Amniotic stem cell (primary cell): ENCODE measurements at places on chromosomes 4 and X.

DNA sequence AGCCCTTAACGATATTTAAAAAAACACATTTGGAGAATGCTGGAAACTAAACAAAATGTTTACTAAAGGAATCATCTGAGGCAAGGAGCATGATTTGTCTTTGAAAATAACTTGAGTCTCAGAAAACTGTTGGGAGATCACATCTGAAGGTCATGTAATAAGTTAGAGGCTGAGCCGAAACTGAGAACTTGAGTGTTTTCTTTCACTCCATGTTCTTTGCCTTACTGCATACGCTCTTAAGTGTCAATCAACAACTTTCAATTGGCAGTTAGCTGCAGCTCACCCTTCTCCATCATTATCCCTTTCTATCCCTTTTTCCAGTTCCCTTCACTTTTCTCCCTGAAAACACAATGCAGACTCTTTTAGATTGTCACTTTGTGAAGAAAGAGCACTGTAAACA is 216.2 kb downstream of the ADGRA3 start:
- no peak for DNase-seq

DNA sequence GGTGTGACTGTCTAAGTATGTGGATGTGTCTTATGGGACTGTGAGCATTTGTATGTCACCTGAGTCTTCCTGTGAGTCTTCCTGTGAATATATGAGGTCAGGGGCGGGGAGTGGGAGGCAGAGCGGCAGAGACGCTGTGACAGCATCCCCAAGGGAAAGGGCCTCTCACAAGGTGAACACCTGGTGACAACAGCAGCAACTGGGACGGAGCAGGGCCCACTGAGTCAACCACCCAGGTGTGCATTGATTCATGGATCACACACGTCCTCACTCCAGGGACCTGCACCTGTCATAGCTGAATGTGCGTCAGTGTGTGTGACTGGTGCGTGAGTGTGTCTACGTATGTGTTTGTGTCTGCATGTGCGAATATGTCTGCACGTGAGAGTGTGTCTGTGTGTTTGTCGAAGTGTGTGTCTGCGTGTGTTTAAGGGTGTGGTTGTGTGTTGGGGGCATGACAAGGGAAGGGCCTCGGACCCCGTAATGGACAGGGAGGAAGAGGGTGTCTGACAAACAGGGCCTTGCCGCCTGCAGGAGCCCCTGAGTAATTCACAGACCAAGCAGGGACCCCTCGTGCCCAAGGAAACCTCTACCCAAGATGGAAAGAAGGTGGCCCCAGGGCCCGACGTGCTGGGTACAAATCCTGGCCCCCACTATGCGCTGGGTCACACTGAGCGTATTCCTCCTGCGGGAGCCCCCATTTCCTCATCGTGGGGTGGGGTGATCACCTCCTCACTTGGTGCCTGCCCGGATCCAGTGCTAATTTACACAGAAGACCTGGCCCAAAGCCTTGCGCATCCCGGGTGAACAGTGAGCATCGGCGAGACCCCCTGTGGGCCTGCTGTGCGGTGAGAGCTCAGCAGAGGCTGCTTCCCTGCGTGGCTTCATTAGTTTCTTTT is 76.7 kb downstream of the ABLIM2 start:
- no peak for DNase-seq

DNA sequence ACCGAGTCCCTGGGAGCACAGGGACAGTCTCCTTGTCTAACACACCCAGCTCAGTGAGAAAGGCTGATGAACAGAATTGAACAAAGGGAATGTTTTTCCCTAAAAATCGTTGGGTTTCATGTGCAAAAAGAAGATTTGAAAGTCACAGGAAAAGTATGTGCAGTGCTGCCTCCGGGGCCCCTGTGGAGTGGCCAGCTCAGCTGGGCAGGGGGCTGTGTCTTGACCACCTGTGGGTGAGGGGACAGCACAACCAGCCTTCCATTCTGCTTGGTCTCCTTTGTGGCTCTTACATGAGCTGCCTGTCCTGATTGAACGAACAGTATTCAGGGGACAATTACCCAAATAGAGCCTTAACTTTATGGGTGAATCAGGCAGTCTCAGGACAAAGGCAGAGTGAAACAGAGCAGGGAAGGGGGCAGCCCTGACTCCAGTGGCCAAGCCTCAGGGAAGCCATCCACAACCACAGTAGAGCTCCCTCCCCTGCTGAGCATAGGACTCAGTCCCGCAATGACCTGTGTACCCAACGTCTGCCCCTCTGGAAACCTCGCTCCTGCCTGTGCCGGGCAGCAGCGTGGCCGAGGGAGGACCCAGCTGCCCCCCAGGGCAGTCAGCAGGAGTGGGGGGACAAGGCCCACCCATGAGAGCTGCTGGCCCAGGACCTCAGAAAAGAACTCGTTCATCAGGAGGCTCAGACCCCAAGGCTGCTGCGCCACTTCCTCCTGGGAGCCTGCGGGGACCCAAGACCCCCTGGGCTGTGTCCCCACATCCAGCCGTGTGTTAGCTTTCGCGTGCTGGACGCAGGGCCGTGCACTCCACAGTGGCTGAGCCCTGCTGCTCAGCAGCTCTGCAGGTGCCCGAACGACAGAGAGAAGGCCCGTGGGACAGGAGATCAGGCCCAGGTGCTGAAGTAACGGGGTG is 59.6 kb upstream of the MXD4 start:
- no peak for DNase-seq

DNA sequence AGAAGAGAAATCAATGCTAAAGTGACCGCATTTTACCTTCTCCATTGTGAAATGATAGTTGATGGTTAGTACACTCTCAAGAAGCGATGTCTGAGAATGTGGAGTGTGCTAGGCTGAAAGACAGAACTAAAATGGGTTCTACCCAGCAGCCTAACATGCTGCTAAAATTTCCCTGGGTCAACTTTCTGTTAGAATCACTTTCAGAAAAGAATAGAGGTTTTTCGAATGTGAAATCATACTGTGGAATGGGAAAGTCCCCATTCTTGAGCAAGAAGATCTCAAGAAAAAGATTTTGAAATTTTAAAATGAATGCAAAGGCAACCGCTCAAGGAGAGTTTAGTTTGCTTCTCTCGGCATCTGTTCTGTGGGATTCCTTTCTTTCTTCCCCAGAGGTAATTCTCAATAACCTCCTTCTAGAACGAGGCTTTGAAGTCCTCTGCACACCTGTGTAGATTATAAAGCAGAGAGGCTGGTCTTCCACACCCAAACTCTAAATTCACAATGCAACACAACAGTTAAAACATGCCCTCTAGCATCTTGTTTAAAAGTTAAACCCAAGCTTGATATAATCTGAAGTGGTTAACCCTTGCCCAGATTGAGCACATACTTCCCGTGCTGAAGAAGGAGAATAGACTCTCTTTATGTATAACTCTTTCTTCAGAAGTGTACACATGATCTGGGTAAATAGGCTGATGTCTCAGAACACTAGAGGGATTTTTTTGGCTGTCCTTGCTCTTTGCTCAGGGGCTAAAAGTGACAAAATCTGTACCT is 208.7 kb upstream of the KLF3 start:
- no peak for DNase-seq

GRCh38 chrX:140711894-140712293 is 2.3 kb downstream of the LINC00632 start:
- no peak for DNase-seq

DNA sequence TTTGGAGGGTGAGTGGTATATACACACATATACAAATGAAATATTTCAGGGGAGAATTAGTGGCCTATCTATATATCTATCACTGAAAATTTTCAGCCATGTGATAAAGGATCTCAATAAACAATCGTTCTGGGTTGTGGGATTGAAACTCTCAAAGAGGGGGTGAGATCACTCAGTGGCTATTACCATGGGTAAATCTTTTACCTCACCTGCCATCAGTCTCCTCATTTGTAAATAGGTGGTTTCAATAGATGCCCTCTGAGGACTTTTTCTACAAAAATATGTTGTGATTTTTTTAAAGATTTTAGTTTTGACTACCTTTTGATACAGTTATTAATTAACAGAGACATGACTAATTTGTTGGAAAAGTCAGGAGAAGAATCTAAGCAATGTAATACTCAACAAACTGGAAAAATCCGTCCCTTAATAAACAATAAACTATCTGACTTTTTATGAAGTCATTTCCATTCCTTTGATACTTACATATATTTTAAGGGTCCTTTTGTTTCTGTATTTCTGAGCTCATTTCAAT is 192.8 kb downstream of the MAD2L1 start:
- DNase-seq, result no peak

- no peak for DNase-seq
Measured at GRCh38 chr4:38904090-38904666, 36.6 kb downstream of the FAM114A1 start.

DNA sequence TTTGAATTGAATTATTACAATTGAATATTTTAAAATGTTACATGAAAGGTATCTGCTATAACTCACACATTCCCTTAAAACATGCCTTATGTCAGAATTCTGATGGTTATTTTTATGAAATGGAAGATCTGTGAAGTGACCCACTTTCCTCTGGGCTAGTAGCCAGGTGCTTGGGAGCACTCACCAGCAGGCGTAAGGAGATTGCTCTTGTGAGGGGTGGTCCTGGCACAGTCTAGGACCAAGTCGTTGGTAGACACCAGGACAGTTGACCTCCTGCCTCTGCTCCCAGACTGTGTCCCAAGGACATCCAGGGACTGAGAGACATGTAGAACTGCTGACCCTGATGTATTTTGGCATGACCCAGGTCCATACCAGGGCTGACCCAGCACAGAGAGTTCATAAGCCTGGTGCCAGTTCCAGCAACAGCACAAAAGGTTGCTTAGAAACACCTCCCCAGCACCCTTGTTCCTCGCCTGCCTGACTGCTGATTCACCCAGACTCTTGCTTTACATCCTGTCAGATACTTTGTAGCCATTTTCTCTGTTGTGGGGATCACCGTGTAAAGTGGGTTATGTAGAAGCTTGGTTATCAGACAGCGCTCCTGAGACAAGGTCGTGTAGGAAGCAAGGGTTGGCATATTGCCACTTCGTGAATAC is 48.5 kb downstream of the NELFA start:
- DNase-seq, result no peak

- no peak for DNase-seq
Measured at GRCh38 chr4:141348125-141348524, 127.4 kb downstream of the ZNF330 start.

- no peak for DNase-seq
Measured at GRCh38 chr4:54572152-54572542, 85.6 kb upstream of the KIT start.

DNA sequence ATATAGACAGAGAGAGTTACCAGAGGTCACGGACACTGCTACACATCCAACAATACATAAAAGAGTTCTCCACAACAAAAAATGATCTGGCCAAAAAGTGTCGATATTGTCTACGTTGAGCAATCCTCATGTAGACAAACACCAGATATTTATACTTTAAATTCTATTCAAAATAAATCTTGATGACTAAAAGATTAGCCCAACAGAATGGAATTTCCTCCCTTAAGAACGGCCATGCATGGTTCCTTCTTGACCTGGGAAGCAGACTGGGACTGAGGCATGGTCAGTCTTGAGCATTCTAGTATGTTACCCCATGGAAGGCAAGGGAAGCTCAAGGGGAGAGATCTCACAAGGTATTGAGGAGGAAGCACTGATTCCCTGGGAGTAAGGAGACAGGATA is 43.5 kb downstream of the LHFPL1 start:
- peak; percentile 5 for DNase-seq

DNA sequence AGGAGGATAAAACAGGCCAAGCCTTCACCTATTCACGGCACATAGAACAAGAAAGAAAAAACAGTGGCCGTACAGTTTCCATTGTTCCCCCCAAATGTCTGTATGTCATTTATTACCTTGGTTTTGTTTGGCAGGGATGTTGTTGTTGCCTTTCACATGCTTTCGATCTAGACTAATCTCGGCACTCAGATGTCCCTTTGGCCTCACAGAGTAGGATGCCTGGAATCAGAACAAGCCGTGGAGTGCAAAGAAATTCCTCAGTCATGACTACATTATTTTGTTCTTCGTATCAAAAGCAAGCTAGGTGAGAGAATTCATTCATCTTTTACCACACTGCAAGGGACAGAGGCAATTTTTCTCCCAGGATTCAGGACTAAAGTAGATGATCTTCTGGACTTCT is 106.9 kb downstream of the SMIM20 start:
- DNase-seq, result no peak

- DNase-seq, result peak; percentile 12
Measured at GRCh38 chr4:186249785-186250754, 15.9 kb upstream of the F11 start.

- DNase-seq, result no peak
Measured at GRCh38 chr4:98110929-98111328, 32.3 kb downstream of the STPG2 start.

DNA sequence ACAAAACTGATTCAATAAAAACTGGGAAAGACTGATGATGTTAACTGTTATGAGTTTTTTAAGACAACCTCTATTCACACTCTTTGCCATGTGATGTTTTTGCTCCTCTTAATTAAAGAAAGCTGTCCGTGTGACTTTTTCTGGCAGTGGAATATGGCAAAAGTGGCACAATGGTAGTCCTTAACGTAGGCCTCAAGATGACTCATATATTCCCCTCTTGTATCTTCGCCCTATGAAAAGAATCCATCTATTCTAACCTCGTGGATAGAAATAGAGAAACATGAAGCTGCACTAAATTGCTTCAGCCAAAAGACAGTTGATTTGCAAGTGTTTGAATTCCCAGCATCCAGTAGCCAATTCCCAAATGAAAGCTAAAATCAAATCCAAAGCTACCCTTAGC is 603.8 kb upstream of the PCDH7 start:
- no peak for DNase-seq

- DNase-seq, result no peak
Measured at GRCh38 chr4:176153124-176153523, 42.3 kb downstream of the SPATA4 start.

DNA sequence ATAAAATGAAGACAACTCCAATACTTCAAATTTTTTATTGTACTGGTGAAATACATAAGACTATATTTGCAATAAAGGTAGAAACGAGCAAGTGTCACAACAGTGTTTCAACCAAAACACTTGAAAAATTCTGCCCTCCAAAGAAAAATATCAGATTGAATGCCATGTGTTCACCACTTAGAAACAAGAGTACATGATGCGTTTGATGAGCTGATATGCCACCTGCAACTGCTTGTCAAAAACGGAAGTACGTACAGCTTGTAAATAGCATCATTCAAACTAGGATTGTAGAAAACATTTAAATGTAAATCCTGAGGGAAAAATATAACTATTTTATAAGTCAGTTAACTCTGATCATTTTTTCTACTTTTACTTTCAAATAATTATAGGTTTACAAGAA is 276.1 kb downstream of the ANTXR2 start:
- DNase-seq, result no peak

DNA sequence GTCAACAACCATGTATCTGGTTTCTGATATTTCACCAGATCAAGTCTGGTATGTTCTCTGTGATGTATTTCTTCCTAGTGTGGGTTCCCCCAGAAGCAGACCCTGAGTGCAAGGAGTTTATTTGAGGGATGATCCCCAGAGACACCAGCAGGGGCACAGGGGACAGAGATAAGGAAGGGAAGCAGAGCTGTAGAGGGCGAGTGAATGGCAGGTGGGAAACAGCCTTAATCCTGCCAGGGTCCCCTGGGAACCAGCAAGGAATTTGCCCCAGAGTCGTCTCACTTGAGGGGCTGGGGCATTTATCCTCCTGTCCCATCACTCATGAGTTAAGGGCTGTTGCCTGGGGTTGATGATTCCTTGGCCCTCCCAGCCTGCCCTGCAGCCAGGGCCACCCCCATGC is 206.4 kb upstream of the BCOR start:
- DNase-seq, result no peak
